H1 (cell line): ENCODE measurements at places on chromosomes 12 and 14. TPM values are rescaled to one million over a fixed set of nuclear protein-coding genes. Genes with fewer than 3 reads are reported as not detected.

DNA sequence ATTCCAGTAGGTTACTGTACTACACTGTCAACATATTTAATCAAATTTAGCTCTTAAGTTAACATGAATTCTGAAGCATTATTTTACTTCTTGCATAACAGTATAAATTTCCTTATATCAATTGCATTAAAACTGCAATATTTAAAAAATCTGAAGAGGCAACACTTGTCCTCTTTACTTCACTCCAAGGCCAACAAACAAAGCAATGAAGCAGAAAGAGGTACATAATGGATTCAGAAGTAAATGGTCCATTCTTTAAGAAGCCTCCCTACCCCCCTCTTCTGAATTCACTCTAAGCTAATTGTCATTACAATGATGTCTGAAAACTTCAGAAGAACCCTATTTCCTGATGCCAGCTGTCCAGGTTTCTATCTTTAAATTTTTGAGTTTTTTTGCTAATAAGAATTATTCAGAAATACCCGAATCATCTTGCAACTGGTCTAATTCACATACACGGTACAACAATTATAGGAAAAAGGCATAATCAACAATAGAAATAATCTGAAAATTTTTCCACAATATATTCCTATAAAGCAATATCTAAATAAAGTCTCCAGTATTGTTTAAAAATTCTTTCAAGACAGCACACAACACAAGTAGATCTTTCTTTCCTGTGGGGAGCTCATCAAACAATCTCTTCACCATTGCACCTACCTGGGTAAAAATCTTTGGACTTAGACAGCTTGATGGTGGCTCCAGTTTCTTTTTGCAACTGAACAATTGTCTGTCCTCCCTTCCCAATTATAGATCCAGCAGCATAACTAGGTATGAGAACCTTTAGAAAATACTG is 2.9 kb downstream of the NOVA1 start:
- no peak for DNase-seq
- no peaks in the 10 kb centered on the region for H3K4me1 ChIP-seq
- no peaks in the 10 kb centered on the region for H3K27me3 ChIP-seq
- no peaks in the 10 kb centered on the region for H3K36me3 ChIP-seq
- H3K27ac ChIP-seq, result no peak overlapping the region
- H3K4me3 ChIP-seq, result peak overlapping the region; percentile 99; the same call in 1 of the 2 replicates

- no peak for DNase-seq
- H3K27ac ChIP-seq, result peak overlapping the region; percentile 98
- no peaks in the 10 kb centered on the region for H3K27me3 ChIP-seq
- H3K4me3 ChIP-seq, result peak overlapping the region; percentile 97
- no peaks in the 10 kb centered on the region; the same call in 1 of the 2 replicates for H3K36me3 ChIP-seq
- H3K4me1 ChIP-seq, result no peaks in the 10 kb centered on the region
These were observed 449 bp downstream of the THAP2 start for GRCh38 chr12:71664411-71665089.

DNA sequence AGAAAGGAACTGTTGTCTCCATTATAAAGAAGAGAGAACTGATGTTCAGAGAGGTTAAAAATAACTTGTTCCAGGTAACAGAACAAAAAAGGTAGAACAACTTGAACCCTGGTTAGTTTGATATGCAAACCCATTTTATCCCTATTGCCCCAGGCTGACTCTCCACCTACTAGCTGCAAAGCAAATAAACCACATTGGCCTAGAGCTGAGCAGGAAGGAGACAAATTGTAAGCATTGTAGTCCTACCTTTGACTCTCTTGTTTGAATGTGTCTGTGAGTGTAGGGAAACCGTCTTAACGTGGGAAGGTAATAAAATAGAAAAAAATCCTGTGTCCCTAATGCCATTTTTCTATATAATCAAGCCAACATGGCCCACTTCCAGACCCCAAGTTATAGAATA is 126.4 kb downstream of the CCER1 start:
- H3K4me1 ChIP-seq, result no peaks in the 10 kb centered on the region
- no peak overlapping the region for H3K27ac ChIP-seq
- no peaks in the 10 kb centered on the region for H3K36me3 ChIP-seq
- no peak overlapping the region for H3K4me3 ChIP-seq
- DNase-seq, result no peak

GRCh38 chr14:89454996-89455395 is 38.0 kb upstream of the FOXN3 start:
- H3K4me3 ChIP-seq, result no peak overlapping the region
- H3K27ac ChIP-seq, result no peak overlapping the region
- no peaks in the 10 kb centered on the region for H3K36me3 ChIP-seq
- peaks cover 2% of the 10 kb centered on the region; the same call in 1 of the 2 replicates for H3K4me1 ChIP-seq
- no peak for DNase-seq

- H3K27ac ChIP-seq, result no peak overlapping the region
- no peak overlapping the region for H3K4me3 ChIP-seq
- no peak for DNase-seq
- H3K27me3 ChIP-seq, result no peaks in the 10 kb centered on the region
These were observed 69.6 kb downstream of the MGST1 start for GRCh38 chr12:16417058-16417457.

- no peak for DNase-seq
These were observed 29.5 kb downstream of the PPP4R4 start for GRCh38 chr14:94203473-94204210.

- H3K4me3 ChIP-seq, result no peak overlapping the region
- no peaks in the 10 kb centered on the region for H3K27me3 ChIP-seq
- H3K27ac ChIP-seq, result no peak overlapping the region
- DNase-seq, result no peak
- H3K36me3 ChIP-seq, result 0 out of 2 replicates have a peak, but pooled peaks cover 3% of the 10 kb centered on the region
These were observed 24.2 kb upstream of the REP15 start for GRCh38 chr12:27672051-27672450.

DNA sequence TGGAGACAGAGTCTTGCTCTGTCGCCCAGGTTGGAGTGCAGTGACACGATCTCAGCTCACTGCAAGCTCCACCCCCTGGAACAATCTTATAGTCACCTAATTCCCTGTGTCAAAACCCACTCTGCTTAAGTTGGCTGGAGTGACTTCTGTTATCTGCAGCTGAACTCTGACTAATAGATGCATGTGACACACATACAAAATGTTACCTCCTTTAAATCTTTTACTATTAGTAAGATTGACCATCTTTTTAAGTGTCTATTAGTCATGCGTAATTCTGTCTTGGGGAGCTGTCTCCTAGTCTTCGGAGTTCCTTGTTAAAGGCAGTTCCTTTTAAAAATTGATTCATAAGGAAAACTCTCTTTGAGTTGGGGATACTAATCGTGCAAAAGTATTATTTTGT is 7.4 kb downstream of the IFI27L1 start:
- no peak overlapping the region for H3K27ac ChIP-seq
- H3K36me3 ChIP-seq, result no peaks in the 10 kb centered on the region
- no peaks in the 10 kb centered on the region for H3K27me3 ChIP-seq

DNA sequence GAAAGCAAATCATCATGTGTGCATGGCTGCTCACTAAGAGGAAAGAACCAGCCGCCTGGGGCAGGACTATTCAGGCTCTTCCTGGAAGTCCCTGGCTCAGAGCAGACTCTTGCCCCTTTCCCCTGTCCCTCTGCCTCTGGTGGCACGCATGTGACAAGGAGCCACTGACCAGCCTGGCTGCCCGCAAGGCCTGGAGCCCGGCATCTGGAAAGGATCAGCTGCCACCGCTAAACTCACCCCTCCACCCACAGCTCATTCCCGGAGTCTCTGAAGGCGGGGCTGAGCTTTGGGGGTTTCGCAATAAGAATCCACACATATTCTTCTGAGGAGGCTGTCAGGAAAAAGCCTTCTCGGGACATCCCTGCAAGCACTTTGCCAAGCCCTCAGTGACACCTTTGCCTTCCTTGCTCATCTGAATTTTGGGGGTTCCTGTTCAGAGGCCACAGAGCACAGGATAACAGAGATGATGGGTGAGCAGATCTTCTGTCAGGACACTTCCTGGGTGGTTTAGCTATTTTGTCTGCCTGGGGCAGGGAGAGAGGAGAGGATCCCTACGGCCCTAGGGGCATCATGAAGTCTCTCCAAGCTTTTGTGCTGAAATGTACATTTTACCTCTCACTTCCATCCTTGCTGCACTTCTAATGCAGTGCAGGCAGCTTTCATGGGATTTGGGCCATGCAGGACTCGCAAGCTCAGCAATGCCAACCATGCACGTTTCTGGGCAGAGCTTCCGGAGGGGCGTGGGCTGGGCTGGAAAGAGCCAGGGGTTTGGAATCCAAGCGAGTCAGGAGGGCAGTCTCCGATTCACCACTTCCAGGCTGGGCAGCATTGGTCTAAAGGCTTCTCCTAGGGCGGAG is 124.8 kb upstream of the MAP1LC3B2 start:
- DNase-seq, result peak; percentile 61
- no peak overlapping the region for H3K4me3 ChIP-seq
- H3K36me3 ChIP-seq, result no peaks in the 10 kb centered on the region
- H3K27me3 ChIP-seq, result no peaks in the 10 kb centered on the region
- no peak overlapping the region for H3K27ac ChIP-seq

GRCh38 chr14:92462568-92462967 is 51.0 kb upstream of the RIN3 start:
- no peak overlapping the region for H3K4me3 ChIP-seq
- DNase-seq, result no peak
- peaks cover 1% of the 10 kb centered on the region; the same call in 1 of the 2 replicates for H3K4me1 ChIP-seq
- H3K27ac ChIP-seq, result no peak overlapping the region

GRCh38 chr14:92507174-92507768 is 6.3 kb upstream of the RIN3 start:
- no peaks in the 10 kb centered on the region for H3K4me1 ChIP-seq
- H3K27me3 ChIP-seq, result no peaks in the 10 kb centered on the region
- H3K27ac ChIP-seq, result no peak overlapping the region
- H3K4me3 ChIP-seq, result no peak overlapping the region
- no peaks in the 10 kb centered on the region for H3K36me3 ChIP-seq

GRCh38 chr14:95189367-95190132 is 32.2 kb upstream of the DICER1 start:
- H3K4me3 ChIP-seq, result no peak overlapping the region
- no peaks in the 10 kb centered on the region for H3K27me3 ChIP-seq
- no peak overlapping the region for H3K27ac ChIP-seq
- H3K4me1 ChIP-seq, result no peaks in the 10 kb centered on the region

DNA sequence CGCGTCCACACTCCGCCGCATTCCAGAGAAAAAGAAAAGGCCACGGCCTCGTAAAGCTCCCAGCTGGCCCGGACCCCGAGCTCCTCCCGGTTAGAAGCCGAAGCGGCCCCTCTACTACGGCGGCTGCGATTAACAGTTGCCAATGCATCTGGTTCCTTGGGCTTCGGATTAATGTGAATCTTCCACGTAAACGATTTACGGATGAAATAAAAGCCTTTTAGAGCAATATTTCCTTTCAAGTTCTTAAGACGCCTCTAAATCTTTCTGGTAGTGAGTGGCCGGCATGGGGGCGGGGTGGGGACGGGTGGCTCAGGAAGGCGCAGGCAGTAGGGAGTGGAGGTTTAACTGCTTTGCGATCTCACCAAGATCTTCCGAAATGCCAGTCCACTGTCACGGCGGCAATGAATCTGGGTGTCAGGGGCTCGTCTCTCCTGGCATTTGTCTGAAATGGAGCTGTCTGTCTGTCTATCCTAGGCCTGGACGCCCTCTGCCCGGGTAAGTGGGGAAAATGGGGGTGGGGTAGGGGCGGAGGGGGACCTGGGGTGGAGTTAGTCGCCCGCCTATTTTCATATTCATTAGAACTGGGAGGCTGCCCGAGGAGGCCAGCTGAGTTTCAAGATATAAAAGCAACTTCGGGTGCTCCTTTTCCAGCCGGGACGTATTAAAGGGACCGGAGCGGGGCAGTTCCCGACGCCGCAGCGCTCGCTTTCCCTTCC is 413 bp upstream of the ALX1 start:
- H3K4me3 ChIP-seq, result peak overlapping the region; percentile 81
- no peak overlapping the region for H3K27ac ChIP-seq
- peaks cover 2% of the 10 kb centered on the region for H3K4me1 ChIP-seq
- DNase-seq, result peak; percentile 61
- no peaks in the 10 kb centered on the region for H3K36me3 ChIP-seq

DNA sequence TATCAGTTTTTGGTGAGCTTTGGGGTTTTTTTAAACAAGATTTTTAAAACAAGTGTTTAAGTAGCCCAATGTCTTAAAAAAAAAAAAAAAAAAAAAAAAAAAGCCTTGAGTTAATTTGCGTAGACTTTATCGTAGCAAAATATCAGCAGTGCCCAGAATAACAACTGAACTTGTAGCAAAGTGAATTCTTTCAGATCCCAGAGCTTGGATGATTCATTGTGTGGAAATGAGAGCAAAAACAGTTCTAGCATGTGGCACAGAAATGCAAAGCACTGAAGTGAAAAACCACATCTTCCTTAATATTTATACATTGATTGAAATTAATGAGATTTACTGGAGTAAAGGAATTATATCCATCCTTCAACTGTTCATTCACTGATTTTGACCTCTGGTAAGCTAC is 258.1 kb downstream of the EGLN3 start:
- no peaks in the 10 kb centered on the region for H3K27me3 ChIP-seq
- H3K36me3 ChIP-seq, result no peaks in the 10 kb centered on the region
- no peaks in the 10 kb centered on the region for H3K4me1 ChIP-seq
- no peak for DNase-seq

- H3K4me3 ChIP-seq, result no peak overlapping the region
- no peaks in the 10 kb centered on the region for H3K4me1 ChIP-seq
- H3K27ac ChIP-seq, result no peak overlapping the region
- no peaks in the 10 kb centered on the region for H3K27me3 ChIP-seq
- H3K36me3 ChIP-seq, result no peaks in the 10 kb centered on the region
These were observed 9.3 kb upstream of the PPP4R3A start for GRCh38 chr14:91519239-91520036.

- H3K4me1 ChIP-seq, result no peaks in the 10 kb centered on the region
- H3K27ac ChIP-seq, result no peak overlapping the region
- H3K4me3 ChIP-seq, result no peak overlapping the region
- H3K27me3 ChIP-seq, result no peaks in the 10 kb centered on the region
- DNase-seq, result no peak
- no peaks in the 10 kb centered on the region; the same call in 1 of the 2 replicates for H3K36me3 ChIP-seq
These were observed 262.4 kb upstream of the RMST start for GRCh38 chr12:97200181-97200580.

- DNase-seq, result no peak
- H3K4me1 ChIP-seq, result no peaks in the 10 kb centered on the region
- no peak overlapping the region for H3K4me3 ChIP-seq
- H3K36me3 ChIP-seq, result no peaks in the 10 kb centered on the region
- no peak overlapping the region for H3K27ac ChIP-seq
These were observed 21.4 kb downstream of the SMOC1 start for GRCh38 chr14:69900603-69901002.

GRCh38 chr12:30286345-30286926 is 409.2 kb downstream of the IPO8 start:
- no peaks in the 10 kb centered on the region for H3K27me3 ChIP-seq
- H3K4me1 ChIP-seq, result no peaks in the 10 kb centered on the region
- no peak overlapping the region for H3K27ac ChIP-seq
- no peak overlapping the region for H3K4me3 ChIP-seq
- DNase-seq, result no peak

Gene SLC38A4
- total RNA-seq, result 15.4 and 15.5 TPM in 2 replicates

Gene LALBA
- total RNA-seq, result not detected in 2 replicates

Gene PELI2
- 25.7 and 28.8 TPM in 2 replicates for total RNA-seq

Gene RASAL1
- total RNA-seq, result 5.0 and 6.4 TPM in 2 replicates

Gene PPFIA2
- 1.8 and 3.3 TPM in 2 replicates for total RNA-seq

Gene HOXC4
- not detected in 2 replicates for total RNA-seq

Gene TCTN1
- total RNA-seq, result 11.1 and 16.4 TPM in 2 replicates

Gene CACNB3
- total RNA-seq, result 12.5 and 16.9 TPM in 2 replicates

Gene SCNN1A
- 85.5 and 89.0 TPM in 2 replicates for total RNA-seq

Gene DCN
- not detected in 2 replicates for total RNA-seq
